ENCODE measurements at places on chromosomes 3 and 15. TPM values are rescaled to one million over a fixed set of nuclear protein-coding genes. Genes with fewer than 3 reads are reported as not detected.

- DNase-seq, result no peak
Measured at GRCh38 chr15:92886042-92886537, 14.0 kb upstream of the CHD2 start.

DNA sequence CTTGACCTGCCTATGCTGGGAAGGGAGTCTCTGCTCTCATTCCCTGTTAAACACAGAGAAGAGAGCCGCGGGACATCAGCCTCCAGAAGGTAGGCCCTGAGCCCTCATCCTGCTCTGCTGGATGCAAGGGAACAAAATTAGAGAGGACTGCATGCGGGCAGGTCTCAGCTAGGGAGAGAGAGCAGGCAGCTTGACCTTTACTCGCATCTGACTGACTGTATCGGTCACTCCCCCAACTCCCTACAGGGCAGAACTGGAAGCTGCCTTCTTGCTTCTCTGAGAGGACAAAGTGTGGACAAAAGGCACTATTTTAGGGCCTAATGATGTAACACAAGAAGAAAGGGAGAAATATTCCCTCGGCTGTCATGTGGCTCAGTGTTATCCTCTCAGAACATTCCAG is 38.7 kb upstream of the ATOSA start:
- DNase-seq, result no peak

DNA sequence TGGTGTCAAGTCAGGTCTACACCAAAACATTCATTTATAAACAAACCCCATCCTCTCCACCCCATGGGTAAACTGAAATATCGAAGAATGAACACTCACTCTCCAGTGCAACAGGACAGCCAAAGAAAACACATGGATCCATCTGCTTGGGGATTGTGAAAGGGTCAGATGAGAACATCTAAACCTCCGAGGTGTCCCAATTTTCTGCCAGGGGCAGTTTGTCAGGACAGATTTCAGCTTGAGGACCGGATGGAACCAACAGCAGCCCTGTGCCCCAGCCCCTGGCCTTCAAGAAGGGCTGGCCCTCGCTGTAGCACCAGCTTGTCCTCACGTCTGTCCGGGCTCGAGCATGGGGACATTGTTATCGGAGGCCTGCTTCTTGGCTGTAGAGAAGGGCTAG is 45.5 kb downstream of the PCSK6 start:
- DNase-seq, result no peak

- no peak for DNase-seq
Measured at GRCh38 chr3:8077126-8077525, 424.5 kb upstream of the LMCD1 start.

DNA sequence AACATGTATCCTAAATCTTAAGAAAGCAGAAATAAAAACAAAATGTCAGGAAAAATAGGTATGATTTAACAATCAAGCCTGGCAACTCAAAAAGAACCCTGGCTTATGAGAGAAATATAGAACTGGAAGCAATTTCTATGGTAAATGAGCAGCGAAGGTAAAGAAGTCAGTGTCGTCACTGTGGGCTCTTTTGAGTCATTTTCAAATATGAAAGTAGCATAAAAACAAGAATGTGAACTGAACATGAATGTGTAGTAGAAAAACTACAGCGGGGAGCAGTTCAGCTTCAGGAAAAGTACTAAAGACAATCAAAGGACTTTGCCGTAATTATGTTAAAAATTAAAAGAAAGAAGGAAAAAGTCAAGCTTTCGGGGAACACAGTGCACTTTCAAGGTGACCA is 17.5 kb downstream of the LSG1 start:
- DNase-seq, result no peak

- no peak for DNase-seq
Measured at GRCh38 chr3:27615555-27615954, 106.6 kb downstream of the EOMES start.

- no peak for DNase-seq
Measured at GRCh38 chr3:134904241-134904771, 109.2 kb downstream of the EPHB1 start.

- DNase-seq, result no peak
Measured at GRCh38 chr3:158352551-158352950, 218.4 kb upstream of the MLF1 start.

- no peak for DNase-seq
Measured at GRCh38 chr15:82942691-82943090, 9.8 kb downstream of the HOMER2 start.

Gene FBXL2
- total RNA-seq, result not detected

Gene SPINK8
- not detected for total RNA-seq

Gene CLSTN2
- total RNA-seq, result 0.03 TPM

Gene PAK6
- 1.9 TPM for total RNA-seq

Gene GOLGA8Q
- total RNA-seq, result not detected

Gene LTK
- 0.41 TPM for total RNA-seq

Gene UROC1
- total RNA-seq, result not detected

Gene CD200
- total RNA-seq, result 2.8 TPM

Gene PLD1
- 1.4 TPM for total RNA-seq
